ENCODE measurements at places on chromosomes 11 and 22.

DNA sequence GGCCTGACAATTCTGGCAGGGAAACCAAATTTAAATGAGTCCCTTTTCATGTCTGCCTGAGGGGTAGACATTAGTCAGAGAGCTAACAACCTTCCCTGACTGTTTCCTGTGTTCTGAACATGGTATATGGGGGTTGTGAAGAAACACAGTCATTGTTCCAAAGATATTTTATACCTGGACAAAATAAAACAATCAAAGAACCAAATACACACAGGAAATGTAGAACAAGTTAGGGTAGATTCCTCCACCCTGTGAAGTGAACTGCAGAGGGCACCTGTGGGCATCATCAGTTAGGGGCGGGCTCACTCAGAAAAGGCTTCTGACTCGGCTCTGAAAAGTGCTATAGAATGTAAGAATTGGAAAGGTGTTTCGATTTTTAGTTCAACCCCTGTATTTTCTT, 231.9 kb upstream of the CADM1 start:
- no peak for DNase-seq

DNA sequence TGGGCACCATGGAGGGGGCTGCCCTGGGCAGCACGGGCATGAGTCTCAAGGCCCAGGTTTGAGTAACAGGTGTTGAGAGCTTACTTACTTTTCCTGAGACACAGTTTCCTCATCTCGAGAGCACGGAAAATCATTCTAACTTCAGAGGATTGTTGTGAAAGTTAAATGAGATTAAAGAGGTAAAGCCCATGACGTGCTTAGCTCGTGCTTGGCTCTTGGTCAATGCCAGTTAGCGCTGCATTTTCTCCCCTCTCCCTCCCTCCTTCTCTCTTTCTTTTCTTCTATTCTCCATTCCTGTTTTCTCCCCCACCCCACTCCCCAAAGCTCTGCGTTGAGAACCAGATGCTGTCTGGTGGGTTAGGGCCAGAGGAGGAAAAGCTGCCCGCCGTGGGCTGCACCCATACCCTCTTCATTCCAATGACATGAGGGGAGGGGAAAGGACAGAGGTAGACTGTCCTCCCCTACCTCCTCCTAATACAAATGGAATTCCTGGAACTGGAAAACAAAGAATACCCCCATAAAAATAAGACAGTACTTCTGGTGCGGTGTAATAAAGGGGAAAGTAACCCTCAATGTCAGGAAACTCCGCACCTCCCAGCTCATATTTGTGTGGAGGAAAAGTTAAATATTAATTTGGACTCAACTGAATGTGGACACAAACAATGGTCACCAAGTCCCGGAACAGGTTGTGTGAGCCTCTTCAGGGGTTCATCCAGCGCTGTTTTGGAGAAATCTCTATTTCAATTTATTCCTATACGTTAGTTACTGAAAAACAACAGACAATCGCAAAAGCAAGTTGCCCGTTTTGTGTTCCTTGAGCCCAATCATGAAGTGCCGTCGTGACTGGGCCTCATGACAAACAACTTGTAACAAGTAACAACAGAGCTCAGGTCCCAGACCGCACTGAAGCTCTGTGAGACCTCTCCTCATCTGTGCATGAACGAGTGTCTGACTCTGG, 54.8 kb upstream of the B3GAT1 start:
- no peak for DNase-seq

- DNase-seq = no peak
These were observed 64.6 kb downstream of the RPL27A start for GRCh38 chr11:8747173-8747572.

DNA sequence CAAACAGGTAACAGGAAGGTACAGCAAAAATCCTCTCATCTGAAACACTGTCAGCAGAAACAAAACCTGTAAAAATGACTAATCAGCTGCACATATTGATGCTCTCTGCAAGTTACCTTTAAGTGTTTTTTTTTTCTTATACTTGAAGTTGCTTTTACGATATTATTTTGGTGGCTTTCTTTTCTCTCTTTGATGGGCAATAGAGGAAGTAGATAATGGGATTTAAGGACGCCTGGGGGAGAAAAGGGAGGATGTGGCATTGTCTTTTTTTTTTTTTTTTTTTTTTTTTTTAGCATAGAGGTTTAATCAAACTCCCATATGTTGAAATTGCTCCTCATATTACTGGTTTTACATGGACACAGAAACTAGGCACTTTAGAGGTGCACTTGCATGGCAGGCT, 11.4 kb upstream of the ADSL start:
- no peak for DNase-seq

DNA sequence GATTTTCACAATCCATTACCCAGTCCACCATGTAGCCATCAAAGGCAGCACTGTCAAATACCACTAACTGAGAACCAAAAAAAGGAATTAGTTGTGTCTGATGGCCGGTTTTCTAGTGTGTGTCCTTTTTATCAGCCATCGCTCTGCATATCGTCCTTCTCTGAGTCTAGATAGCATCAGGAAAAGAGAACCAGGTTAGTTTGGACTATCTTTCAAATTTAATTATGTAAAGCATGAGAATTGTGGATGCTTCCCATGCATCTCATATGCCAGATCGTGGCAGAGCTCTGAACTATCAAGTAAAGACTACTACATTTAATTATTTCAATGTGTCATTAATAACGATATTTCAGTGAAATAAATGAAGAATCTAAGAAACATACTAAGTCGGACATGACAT, 691.9 kb downstream of the FAM181B start:
- DNase-seq = no peak
